ENCODE measurements at places on chromosomes 1 and 21.

- no peak for DNase-seq
These were observed 152.2 kb upstream of the LMO4 start for GRCh38 chr1:87176514-87176913.

DNA sequence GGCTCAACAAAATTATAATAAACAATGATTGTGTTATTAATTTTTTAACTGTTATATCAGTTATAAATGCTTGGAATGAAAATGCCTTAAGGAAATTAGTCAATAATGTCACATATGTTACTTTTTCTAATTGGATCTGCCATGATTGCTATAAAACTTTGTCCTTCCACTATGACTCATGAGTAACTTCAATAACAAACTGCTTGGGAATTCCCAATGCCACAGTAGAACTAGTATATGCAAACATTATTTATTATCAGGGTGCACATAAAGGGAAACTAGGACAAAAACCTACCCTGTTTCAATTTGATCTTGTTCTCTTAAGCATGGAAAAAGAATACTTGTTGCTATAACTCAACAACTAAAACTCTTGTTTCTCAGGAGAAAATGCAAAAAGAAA, 59.1 kb upstream of the PDC start:
- DNase-seq, result no peak

- no peak for DNase-seq
These were observed 1412.1 kb downstream of the PLA2G4A start for GRCh38 chr1:188240772-188241406.

- DNase-seq, result no peak
These were observed 32.2 kb upstream of the SNX27 start for GRCh38 chr1:151579436-151580225.

DNA sequence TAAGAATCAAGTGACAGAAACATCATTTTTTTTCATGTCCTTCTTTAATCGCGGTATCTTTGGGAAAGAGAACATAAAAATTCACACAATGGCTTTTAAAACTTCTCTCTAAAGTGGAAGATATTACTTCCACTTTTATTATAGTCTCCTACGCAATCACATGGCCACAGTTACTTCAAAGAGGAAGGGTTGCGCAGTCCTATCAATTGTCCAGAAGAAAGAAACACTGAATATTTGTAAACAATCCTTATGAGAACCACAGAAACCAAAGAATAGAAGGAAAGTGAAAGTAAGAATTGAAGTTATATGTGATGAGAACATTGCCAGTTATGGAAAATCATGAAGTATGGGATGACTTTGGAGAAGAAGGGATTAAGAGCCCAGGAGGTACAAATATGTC, 32.6 kb downstream of the CFH start:
- no peak for DNase-seq

GRCh38 chr1:38308780-38309179, 262.2 kb upstream of the POU3F1 start:
- DNase-seq, result no peak

DNA sequence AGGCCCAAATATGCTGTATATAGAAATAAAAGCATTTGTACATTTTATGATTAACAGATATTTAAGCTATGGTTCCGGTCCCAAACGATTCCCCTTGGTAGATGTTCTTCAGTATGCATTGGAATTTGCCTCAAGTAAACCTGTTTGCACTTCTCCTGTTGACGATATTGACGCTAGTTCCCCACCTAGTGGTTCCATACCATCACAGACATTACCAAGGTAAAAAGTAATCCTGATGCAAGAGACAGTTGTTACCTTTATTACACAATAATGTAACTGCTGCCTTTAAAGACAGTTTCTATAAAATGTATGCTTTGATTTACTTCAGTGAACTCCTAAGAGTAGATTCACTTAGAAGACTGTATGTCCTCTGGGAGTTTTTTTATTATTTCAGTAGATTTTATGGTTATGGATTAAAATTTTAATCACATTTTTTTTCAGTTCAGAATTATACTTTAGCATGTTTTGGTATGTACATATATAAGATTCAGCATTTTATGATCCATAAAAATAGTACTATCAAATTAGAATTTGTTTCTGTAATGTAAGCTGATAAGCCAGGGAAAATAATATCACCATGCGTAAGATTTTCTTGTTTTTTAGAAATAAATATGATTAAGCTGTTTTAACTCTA, 96.5 kb downstream of the USP25 start:
- no peak for DNase-seq

GRCh38 chr1:24735509-24736375, 9.5 kb upstream of the CLIC4 start:
- DNase-seq, result no peak

DNA sequence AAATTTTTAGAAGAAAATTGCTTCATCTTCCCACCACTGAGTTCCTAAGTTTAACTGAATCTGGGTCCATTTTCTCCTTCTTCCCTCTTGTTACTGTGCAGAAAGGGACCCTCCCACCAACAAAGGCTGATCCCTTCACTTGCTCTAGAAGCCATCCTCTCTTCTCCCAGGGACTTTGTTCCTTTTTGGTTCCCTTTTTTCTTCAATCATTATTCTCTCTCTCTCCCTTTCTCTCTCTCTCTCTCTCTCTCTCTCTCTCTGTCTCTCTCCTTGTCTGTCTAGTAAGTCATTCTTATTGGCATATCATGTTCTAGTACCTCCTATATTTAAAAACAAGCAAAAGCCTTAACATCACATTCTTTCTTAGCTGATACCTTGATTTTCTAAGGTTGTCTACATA, 31.7 kb upstream of the GADD45A start:
- DNase-seq, result no peak

GRCh38 chr1:206872139-206872538, 6.7 kb downstream of the IL20 start:
- DNase-seq, result no peak

DNA sequence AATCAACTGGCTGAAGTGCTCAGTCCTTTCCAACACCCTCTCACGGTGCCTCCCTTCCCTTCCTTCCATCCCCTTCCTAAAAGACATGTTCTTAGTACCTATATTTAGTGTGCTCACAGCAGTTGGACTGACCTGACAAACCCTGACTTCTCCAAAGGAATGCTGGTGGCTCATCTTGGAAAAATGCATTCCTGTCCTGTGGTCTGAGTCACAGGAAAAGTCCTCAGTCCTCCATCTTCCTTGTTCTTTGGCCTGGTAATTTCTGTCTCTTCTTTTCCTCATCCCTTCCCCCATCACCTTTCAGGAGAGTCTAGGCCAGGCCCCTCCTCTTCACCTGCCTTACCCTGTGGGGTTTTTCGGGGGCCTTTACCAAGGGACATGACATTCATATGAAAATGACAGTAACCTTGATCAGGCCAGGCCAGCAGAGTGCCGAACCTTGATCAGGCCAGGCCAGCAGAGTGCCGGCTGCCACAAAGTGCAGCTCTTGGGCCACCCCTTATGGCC, 7.2 kb downstream of the ATP1B1 start:
- DNase-seq, result no peak
